Heart right ventricle (tissue), 16 donors: ENCODE measurements at places on chromosomes 12 and 14. TPM values are rescaled to one million over a fixed set of nuclear protein-coding genes. Genes with fewer than 3 reads are reported as not detected.

- no peak for DNase-seq
These were observed 5.4 kb downstream of the KIF26A start for GRCh38 chr14:104143521-104144452.

DNA sequence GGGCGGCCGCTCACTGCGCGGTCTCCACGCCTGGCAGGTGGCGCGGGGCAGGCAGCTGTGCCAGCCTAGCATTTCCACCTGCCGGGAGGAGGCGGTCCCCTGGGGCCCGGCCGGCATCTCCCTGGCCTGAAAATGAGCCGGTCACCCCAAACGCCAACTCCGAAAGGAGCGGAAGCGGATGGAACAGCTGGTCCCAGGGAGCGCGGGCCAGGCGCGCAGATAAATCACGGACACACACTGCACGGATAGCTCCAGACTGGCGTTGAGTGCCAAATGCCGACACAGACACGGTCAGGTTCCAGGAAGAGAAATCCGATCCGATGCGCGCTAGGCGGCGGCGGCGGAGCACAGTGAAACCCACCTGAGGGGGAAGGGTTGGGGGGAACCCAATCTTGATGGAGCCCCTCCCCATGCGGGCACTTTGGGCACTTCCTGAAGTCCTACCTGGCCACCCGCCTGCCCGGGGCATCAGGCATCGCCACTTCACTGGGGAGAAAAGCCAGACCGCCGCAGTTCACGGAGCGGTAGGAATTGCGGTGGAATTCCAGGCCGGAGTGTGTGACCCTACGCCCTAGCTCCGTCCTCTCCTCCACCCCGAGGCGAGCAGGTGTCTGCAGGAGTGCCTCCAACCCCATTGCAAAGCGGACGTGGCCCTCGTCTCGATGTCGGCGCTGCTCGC is 624 bp upstream of the PLEKHD1 start:
- DNase-seq, result peak; percentile 28

The INSM2 gene
- total RNA-seq, result not detected

The SIX6 gene
- total RNA-seq, result not detected

DNA sequence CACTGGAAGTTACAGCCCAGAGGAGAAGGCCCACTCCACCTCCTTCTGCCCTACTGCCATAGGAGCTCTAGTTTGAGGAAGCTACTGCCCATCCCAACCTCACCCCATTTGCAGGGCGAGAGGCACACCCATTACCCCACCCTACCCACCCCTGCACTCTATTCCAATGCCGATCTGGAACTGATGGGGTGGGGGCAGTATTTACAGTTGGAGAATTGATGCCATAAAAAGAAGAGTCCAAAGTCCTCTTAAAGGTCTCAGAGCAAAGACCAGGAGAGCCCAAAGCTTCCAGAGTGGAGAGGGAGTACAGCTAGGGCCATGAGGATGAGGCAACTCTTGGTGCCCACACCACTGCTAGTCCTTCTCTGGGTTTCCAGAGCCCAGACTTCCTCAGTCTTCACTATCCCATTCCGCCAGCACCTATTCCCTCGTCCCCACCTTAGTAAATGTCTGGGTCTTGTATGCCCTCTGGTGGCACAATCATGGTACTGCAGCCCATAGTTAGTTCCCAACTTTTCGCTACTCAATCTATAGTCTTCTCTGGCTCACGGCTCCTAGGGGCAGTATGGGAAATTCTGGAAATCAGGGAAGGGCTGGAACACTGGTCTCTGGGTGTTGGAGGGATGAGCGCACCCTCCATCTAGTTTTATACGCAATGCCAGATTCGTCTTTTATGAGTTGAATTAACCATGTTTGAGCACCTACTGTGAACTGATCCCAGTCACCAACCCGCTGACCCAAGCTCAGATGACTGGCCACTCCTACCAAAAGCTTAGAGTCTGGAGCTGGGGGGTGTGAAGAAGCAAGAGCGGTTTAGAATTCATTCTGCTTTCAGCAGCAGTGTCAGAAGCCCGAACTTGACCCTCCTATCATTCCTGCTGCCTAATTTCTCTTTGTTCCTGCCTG is 6.9 kb upstream of the ADCY6 start:
- no peak for DNase-seq

The TSHR gene
- total RNA-seq, result not detected

GRCh38 chr12:62660756-62661155 is 194.1 kb downstream of the MON2 start:
- no peak for DNase-seq

- no peak for DNase-seq
These were observed 50.6 kb upstream of the FUT8 start for GRCh38 chr14:65361920-65362319.

GRCh38 chr12:90943255-90943654 is 11.7 kb downstream of the CCER1 start:
- DNase-seq, result no peak
